ENCODE measurements at places on chromosomes 7 and 10.

GRCh38 chr7:69864274-69864673, 266.0 kb downstream of the AUTS2 start:
- no peak for DNase-seq

GRCh38 chr10:99524050-99524666, 8.6 kb upstream of the NKX2-3 start:
- no peak for DNase-seq

DNA sequence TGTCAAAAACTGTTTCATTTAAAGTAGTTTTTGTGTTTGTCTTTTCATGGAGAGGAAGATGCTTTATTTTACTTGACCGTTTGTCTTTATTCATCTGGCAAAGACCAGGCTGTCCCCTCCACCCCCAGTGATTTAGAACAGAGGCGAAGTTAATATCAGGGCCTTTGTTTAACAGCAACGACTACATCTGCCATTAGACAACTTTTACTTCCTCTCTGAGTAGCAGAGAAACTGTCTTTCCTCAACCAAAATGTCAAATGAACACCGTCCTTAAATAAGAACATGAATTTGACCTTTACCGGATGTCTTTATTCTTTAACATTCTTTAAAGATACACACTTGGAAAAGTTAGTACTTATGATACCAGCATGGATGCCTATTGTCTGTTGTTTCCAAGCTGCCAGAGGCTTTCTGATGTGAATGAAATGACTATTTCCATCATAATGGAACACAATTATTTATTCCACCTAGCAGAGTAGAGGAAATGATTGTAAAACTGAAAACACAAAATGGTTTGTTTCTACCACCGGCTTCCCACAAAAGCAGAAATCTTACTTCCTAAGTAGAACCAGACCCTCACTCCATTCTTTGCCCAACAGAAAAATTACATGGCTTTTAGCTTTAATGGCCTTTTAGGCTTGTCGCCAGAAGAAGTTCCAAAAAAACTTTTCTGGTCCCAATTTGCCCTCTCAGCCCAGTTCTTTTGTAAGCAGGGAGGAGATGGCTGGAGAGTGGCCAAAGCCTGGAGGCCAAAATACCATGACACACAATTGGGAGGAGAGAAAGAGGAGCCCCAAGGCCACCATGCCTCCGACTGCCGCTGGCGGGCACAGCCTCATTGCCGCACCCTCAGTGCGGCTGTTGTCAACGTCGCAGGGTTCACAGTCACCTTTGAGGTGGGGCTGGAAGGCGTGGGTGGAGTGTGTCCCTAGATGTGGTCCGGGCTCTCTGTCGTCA, 168.5 kb downstream of the TEX36 start:
- DNase-seq = no peak

DNA sequence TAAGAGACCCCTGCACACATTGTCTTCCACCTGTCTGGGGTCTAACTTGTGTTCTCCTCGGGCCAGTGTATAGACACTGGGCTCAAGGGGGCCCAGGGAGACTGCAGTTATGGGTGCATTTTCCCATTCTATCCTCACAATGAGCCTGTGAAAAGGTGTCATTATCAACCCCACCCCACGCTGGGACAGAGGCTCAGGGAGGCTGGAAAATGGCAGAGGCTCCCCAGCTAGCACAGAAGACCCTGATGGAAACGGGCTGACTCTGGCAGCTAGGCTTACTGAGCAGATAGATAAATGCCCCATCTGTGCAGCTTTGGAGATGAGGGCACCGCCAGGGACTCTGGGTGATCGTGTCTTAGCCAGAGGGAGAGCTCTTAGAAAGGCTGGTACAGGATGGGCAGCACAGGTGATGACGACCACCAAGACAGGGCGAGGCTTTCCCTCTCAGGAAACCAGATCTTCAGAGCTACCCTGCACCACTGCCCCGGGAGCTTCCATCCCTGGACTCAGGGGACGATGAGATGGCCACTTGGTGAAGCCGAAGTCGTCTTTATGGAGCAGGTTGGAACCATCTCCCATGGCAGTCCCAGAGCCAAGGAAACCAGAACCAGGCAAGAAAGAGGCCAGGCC, 58.2 kb upstream of the CHST15 start:
- DNase-seq = no peak

DNA sequence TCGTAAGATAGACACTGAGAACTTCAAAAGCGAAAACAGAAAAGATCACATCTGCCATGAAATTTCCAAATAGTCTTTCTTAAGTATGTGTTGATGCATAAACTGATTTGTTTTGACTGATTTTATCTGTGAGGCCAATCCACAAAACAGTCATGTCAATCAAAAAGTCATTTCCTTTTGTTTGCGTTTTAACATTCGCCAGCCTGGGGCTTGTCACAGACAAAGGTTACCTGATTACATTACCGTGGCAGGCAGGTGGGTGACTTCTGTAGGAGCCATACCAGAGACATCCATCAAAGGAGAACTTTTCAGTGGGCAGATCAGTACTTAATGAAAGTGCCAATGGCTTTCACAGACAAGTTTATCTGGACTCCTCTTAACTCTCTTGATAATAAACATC, 45.5 kb upstream of the BET1 start:
- no peak for DNase-seq

DNA sequence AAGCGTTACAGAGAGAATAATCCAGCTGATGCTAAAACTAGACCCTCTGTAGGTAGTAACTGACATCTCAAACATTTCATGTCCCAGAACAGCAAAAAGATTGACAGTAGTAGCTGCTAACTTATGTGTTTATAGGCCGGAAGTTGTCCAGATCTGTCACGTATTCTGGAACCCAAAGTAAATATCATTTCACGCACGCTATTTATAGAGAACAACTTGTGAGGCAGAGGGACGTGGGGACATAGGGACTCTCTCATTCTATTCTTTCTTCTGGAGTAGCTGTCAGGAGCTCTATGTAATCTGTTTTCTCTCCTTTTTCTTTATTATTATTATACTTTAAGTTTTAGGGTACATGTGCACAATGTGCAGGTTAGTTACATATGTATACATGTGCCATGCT, 22.3 kb downstream of the AGK start:
- DNase-seq = no peak
